ENCODE measurements at places on chromosomes 5 and 9. TPM values are rescaled to one million over a fixed set of nuclear protein-coding genes. Genes with fewer than 3 reads are reported as not detected.

The BTNL3 gene
- not detected for total RNA-seq

The IFNA14 gene
- total RNA-seq: not detected

The TMEM174 gene
- not detected for total RNA-seq

The ST6GALNAC4 gene
- 95.6 TPM for total RNA-seq

The HAPLN1 gene
- 1.1 TPM for total RNA-seq

The CCNG1 gene
- total RNA-seq: 434 TPM

The RIOK2 gene
- total RNA-seq: 20.6 TPM

The SHISAL2B gene
- not detected for total RNA-seq

The DCTN3 gene
- total RNA-seq: 68.3 TPM

The BARX1 gene
- total RNA-seq: not detected

The GRXCR2 gene
- total RNA-seq: not detected

The GRM6 gene
- total RNA-seq: not detected

The FPGS gene
- 98.4 TPM for total RNA-seq

Measured in placental pericyte (primary cell).